Anterior cingulate cortex (tissue), 58 donors: ENCODE measurements at places on chromosomes 2 and 18.

DNA sequence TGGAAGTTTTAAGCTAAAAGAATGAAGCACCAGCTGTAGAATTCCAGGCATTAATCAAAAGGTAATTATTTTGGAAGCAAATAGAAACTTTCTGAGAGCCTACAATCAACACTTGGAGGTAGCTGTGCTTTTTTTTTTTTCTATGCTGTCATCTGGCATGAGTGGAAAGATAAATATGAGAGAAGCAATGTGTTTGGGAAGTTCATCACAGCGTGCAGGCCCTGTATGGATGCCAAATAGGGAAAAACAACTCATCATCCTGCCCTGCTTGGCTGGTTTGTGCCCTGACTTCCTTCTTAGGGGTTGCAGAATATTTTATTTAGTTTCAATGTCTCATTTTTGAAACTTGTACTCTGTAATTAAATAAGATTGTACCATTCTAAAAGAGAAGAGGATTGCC is 437.4 kb downstream of the PIK3C3 start:
- DNase-seq = no peak

DNA sequence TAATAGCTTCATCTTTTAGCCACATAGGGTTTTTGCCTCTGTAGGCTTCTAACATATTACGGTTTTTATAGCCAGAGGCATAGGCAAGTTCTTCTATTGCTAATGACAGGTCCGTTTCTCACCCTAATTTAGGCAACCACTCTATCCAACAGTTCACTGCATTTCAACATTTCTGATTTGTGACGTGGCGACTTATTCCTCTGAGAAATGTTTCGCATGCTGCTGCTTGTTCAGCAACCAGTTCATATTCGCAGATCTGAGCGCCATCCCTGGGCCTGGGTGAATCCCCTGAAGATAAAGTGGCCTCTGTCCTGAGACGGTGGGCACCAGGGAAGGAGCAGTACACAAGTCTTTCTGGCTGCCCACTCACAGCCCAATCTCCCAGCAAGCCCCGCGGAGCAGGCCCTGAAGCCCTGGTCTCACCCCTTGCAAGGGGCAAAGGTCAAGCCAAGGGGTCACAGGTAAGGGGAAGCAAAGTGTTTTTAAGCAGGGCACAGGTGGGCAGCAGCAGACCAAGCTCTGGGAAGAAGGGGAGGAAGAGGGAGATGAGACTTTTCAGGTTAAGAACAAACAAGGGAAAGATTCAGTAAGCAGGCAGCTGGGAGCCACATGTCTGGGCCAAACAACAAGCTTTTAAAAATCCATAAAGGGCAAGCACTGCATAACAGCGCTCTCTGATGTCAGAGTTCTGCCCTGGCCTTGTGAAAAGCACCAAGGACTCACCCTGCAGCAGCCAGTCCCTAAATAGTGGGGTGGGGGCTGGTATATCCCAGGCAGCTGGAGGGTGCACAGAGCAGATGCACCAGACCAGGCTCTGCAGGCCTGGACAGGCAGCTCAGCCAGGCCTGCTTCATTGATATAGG is 10.8 kb upstream of the COX7A2L start:
- no peak for DNase-seq

GRCh38 chr2:222747526-222748160 is 76.2 kb downstream of the MOGAT1 start:
- DNase-seq = no peak

GRCh38 chr18:69935319-69936190 is 12.1 kb downstream of the CD226 start:
- peak; percentile 28 for DNase-seq

DNA sequence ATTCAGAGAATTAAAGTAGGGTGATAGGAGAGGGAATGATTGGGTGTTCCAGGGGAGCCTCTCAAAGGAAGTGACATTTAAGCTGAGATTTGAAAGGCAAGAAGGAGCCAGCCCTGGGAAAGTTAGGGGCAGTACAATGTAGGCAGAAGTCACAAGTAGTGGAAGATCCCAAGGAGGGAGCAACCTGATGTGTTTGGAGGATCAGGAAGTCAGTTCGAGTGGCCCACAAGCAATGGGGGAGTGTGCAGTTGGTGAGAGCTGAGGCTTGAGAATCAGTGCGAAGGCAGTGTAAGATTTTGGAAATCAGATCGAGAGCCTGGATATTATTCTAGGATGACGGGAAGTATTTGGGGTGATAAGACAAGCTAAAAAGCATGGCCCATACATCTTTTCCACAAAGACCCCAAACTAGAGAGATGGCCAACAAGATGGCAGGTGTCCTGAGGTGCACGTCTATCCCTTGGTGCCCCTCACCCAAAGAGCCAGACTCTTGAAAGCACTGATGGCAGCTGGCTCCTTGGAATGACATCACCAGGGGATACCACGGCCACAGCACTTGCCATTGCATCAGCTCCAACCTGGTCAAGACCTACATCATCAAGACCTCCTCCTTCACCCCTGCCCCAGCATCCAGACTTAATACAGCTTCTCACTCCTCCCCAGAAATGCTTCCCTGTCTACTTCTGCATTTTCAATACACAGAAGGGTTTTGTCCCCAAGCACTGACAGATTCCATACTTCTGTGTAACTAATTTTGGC is 127.3 kb downstream of the BCL2 start:
- no peak for DNase-seq

- no peak for DNase-seq
These were observed 34.7 kb downstream of the NOL10 start for GRCh38 chr2:10655074-10655473.

GRCh38 chr18:75074196-75075015 is 134.5 kb downstream of the PTGR3 start:
- DNase-seq = no peak

DNA sequence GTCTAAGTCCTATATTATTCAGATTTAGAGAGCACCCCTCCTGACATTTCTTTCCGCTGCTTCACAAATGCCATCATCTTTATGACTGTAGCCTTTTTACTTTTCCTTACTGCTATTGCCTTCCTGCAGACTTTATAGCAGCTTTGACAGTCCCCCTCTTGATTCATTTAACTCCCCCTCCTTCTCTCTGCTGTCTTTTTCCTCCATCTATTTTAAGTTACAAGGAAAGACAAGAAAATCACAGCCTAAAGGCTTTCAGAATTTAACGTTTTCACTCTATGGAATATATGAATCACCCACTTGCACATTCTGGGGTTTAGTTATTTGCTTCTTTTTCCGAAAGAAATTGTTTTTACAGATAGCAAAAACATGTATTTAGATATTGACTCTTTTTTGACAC is 183.4 kb upstream of the SETBP1 start:
- no peak for DNase-seq

- no peak for DNase-seq
These were observed 19.1 kb downstream of the KCNK3 start for GRCh38 chr2:26711457-26712161.

DNA sequence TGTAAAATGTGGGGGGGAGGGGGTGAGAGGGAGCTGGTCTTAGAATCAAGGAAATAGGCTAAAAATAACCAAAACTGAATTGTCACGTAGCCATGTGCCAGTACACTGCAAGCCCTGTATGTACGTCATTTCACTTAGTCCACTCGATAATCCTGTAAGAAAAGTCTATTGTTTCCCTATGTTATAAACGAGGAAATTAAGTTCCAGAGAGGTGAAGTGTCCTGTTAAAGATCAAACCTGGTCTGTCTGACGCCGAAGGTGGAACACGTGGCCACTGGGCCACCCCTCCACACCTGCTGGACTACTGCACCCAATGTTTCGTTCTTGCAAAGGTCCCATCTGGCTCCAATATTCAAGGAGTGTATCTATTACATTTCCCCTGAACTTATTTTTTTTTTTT is 29.6 kb downstream of the TFCP2L1 start:
- no peak for DNase-seq

DNA sequence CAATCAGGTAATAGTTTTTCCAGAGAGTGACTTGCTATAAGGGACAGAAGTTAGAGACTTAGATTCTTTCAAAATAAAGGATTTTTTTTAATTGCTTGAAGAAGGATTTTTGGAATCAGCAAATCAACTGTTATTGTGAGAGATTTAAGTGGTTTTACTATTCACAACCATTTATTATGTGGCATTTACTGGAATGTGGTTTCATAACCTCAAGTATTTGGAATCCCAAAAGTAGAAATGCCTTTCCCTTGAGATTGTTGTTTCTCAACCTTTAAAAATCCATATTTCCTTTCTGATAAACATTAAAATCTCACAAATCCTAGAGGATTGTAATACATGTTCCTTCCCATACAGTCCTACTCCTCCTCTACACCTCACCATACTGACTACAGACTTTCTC is 5.0 kb downstream of the TANK start:
- no peak for DNase-seq

DNA sequence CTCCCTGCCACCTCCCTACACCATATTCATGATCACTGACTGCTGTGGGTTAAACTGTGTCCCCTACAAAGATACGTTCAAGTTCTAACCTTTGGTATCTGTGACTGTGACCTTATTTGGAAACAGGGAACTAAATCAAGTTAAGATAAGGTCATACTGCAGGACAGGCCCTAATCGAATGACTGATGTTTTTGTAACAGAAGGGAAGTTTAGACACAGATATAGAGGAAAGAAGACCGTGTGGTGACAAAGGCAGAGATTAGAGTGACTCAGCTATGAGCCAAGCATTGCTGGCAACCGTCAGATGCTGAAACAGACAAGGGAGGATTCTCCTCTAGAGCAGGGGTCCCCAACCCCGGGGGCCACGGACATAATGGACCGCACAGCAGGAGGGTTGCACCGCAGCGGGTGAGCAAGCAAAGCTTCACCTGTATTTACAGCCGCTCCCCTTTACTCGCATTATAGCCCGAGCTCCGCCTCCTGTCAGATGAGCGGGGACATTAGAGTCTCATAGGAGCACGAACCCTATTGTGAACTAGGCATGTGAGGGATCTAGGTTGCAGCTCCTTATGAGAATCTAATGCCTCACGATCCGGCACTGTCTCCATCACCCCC is 28.9 kb upstream of the RNF152 start:
- DNase-seq = no peak
